ENCODE measurements at places on chromosomes 12 and 14.
A peak's percentile ranks its signal among the peaks of the same experiment; 100 is the strongest.

DNA sequence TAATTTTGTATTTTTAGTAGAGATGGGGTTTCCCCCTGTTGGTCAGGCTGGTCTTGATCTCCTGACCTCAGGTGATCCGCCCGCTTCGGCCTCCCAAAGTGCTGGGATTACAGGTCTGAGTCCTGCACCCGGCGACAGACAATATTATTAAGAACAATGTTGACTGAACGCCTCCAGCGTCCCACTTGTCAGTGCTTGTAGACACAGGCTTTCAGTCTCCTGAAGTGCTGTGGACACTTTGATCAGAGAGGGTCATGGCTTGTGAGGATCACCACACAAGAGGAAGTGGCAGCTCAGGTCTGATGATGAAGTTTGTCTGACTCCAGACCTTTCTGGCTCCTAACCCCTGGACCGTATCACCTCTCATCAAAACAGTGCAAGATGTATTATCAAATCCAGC is 114.6 kb downstream of the CHST11 start:
- DNase-seq = no peak

- peak; percentile 13 for DNase-seq
These were observed 53.3 kb downstream of the RBM19 start for GRCh38 chr12:113912760-113913329.

DNA sequence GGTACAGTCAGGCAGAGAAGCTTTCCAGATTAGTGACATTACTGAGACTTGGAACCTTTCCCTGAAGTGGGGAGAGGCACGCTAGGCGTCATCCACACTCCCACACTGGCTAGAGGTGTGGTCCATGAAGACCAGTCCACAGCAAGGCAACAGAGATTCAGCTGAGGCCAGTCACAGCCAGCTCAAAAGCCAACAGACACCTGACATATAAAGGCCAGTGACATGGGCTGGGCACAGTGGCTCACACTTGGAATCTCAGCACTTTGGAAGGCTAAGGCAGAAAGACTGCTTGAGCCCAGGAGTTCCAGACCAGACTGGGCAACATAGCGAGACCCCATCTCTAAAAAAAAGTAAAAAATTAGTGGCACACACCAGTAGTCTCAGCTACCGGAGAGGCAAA is 10.9 kb downstream of the HRK start:
- DNase-seq = no peak

GRCh38 chr12:130831876-130832405 is 7.1 kb downstream of the STX2 start:
- DNase-seq = no peak

- DNase-seq = no peak
These were observed 156.5 kb downstream of the PAWR start for GRCh38 chr12:79534029-79534867.

DNA sequence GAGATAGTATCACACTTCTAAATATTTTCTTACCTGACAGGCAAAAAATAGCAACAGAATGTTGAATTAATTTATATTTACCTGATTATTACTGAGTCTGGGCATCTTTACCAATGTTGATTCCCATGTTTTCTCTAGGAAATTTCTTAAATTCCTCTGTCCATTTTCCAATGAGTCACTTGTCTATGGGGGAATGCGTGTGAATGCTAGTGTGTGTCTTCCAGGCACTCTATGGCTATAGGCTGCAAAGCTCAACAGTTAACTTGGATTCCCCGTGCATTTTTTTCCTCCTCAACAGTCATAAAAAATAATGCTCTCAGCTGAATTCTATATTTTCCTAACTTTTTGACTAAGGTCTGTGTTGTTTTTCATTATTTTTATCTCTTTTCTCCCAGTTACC is 1385.8 kb upstream of the FLRT2 start:
- DNase-seq = no peak

GRCh38 chr14:44963775-44964380 is 1.9 kb downstream of the TOGARAM1 start:
- no peak for DNase-seq

GRCh38 chr14:61559641-61560201 is 135.6 kb upstream of the HIF1A start:
- no peak for DNase-seq

GRCh38 chr14:91516663-91517388 is 6.7 kb upstream of the PPP4R3A start:
- DNase-seq = no peak

DNA sequence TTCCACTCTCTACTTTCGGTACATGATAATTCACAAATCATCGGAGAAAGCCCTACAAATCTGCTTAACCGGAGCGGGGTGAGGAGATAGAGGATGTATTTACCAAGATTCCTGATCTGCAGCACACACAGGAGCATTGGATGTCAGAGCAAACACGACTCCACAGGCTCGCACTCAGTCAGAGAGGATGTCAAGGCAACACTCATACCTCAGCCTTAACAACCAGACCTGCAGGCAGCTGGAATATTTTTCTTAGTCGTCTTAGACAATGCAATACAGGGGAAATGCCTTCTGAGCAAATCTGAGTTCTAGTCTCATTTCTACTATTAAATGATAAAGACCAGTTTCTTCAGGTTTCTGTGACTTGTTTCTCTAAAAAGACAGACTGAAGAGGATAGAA is 159.3 kb upstream of the CPNE8 start:
- DNase-seq = no peak

- no peak for DNase-seq
These were observed 12.4 kb downstream of the CABP1 start for GRCh38 chr12:120652656-120653435.

DNA sequence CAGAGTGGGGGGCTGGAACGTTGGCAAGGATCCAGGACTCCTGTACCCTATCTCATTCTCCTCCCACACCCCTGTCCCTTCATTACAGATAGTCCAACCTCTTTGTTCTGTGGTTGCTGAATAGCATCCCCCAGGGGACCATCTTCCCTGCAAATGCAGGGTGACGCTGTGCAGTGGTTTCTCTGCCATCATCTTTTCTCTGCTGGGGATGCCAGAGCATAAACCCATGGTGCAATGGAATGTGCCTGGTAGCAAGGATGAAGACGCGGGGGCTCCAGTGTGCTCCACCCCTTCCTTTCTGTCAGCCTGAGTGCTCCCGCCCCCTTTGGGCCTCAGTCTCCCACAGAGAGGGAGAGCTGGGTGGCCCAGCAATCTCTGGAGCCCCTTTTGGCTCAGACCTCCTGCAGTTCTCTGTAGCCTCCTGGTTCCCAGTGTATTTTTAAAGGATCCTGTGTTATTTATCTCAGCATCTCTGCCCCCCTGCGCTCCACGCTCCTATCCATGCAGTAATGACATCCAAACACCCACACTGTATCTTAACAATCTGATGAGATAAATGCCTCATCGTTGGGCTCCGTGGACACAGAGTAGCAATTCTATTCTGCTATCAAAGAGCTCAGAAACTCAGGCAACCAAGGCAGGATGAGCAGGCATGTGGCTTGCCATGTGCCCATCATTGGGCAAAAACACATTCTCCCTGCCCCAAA is 212.8 kb downstream of the CACNA1C start:
- DNase-seq = no peak

DNA sequence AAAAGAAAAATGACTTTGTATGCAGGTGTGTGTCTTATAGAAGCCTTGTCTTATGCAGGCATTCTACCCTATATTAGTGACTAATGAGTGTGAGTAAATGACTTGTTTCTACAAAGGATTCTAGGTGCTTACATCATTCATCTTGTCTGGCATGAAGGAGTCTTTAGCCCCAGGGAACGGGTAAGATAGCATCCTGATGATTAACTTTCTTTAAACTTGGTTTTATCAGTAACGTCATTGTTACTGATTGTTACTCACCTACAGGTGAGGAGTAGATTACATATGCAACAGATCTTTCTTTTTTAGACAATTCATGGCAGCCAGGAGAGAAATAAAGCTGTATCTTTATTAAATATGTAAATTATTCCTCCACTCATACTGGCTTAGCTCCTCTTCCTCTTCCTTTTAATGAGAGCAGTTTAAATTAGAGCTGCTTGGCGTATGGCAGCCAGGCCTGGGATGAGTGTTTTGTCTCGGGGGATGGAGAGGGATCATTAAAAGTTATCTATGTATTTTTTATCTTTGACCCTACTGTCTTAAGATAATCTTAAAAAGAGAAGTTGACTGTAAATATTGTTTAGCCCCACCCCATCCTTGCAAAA is 57.2 kb upstream of the ATP2A2 start:
- no peak for DNase-seq

GRCh38 chr12:52581481-52581880 is 7.8 kb upstream of the KRT74 start:
- DNase-seq = no peak

GRCh38 chr12:5390174-5390799 is 41.6 kb upstream of the NTF3 start:
- DNase-seq = no peak

DNA sequence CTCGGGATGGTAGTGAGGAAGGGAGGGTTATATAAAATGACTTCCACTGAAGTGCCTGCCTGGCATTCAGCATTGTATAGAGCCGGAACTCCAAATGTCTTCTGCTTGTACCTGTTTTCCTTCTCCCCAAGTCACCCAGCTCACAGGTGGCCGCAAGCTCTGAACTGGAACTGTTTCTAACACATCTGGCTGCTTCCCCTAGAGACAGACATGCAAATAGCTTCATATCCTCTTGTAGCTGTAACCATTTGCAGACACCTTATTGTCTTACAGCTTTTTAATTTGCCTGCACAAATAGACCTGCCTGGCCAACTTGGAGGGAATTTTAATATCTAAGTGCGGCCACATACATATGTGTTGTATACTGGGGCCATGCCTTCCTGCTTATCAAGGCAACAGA is 126.0 kb downstream of the CHST11 start:
- no peak for DNase-seq

GRCh38 chr14:106872611-106873446 is 1346.4 kb downstream of the TMEM121 start:
- peak; percentile 73 for DNase-seq

Measured in activated CD4-positive, alpha-beta T cell treated with anti-CD3 and anti-CD28 coated beads for 1 hour (primary cell).